ENCODE measurements at places on chromosomes 12 and 14.

- DNase-seq: no peak
These were observed 224.4 kb downstream of the FBXL14 start for GRCh38 chr12:1369938-1370500.

GRCh38 chr14:69625299-69626131, 14.1 kb downstream of the SUSD6 start:
- DNase-seq: peak; percentile 48

GRCh38 chr12:129381715-129382114, 522.1 kb downstream of the TMEM132D start:
- no peak for DNase-seq

- DNase-seq: no peak
These were observed 181.8 kb downstream of the RASSF9 start for GRCh38 chr12:85654456-85654840.

DNA sequence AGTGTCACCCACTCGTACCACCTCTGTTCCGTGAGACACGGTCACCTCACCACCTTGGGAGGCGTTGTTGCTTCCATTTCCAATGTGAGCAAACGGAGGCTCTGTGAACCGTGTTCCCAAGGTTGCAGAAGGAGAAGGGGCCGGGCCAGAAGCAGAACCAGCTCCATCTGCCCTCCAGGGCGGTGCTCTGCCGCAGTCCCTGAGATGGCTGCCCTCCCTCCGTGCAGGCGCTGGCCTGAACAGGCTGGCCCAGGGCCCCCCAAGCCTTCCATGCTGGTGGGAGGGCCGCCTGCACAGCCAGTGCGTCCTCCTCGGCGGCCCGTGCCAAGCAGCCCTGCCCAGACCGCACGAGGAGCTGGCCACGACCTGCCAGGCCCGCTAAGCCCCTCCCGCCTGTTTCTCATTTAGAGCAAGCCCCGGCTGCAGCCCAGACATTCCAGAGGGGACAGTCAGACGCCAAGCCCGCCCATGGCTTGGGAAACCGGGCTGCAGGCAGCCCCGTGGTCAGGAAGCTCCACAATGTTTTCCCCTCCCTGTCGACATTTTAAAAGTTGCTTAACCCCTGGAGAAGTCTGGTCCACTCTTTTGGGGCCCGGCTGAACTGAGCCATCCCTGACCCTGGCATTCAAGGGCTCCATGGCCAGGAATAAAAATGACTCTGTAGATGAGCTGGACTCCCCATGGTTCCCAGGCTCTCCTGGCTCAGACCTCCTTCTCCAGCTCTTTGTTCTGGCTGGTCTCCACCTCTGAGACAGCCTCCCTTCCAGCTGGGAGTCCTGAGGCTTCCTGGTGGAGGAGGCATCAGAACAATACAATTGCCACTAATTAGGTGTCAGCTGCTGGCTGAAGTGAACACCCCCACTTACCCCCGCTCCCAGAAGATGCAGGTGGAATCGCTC, 236.0 kb downstream of the BCL11B start:
- DNase-seq: no peak

GRCh38 chr14:102464846-102465341, 44.7 kb downstream of the ANKRD9 start:
- DNase-seq: no peak

- DNase-seq: no peak
These were observed 44.6 kb downstream of the GNS start for GRCh38 chr12:64714551-64714968.

- no peak for DNase-seq
These were observed 5.2 kb downstream of the LPCAT3 start for GRCh38 chr12:7013101-7013500.
